ENCODE measurements at places on chromosomes 3 and 15.

DNA sequence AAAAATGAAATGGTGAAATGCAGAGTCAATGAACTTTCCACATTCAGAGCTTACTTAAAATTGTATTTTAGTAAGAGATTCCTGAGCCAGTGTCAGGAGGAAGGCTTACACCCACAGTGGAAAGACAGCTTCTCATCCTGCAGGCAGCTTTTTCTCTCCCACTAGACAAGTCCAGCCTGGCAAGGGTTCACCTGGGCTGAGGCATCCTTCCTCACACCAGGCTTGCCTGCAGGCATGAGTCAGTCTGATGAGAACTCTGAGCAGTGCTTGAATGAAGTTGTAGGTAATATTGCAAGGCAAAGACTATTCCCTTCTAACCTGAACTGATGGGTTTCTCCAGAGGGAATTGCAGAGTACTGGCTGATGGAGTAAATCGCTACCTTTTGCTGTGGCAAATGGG, 3.1 kb downstream of the CCR4 start:
- no peak for DNase-seq

- DNase-seq: no peak
These were observed 18.6 kb upstream of the ZBTB20 start for GRCh38 chr3:115165701-115166100.

DNA sequence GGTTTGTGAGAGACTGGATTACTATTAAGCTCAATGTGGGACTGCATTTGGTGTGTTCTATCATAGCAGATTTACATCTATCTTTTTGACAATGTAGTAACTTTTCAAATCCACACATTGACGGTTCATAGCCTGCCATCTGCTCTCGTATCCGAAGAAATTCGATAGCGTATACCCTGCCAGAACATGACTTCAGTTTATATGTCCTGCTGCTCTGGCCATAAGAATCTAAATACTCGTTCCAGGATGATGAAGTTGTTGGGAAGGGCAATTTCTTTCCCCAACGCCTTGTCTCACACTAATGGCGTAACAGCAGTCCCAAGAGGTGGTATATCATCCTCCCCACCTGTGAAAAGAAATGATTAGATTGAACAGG, 180.0 kb downstream of the LSAMP start:
- peak; percentile 79 for DNase-seq

GRCh38 chr3:49805897-49806701, 3.0 kb downstream of the INKA1 start:
- peak; percentile 96 for DNase-seq

DNA sequence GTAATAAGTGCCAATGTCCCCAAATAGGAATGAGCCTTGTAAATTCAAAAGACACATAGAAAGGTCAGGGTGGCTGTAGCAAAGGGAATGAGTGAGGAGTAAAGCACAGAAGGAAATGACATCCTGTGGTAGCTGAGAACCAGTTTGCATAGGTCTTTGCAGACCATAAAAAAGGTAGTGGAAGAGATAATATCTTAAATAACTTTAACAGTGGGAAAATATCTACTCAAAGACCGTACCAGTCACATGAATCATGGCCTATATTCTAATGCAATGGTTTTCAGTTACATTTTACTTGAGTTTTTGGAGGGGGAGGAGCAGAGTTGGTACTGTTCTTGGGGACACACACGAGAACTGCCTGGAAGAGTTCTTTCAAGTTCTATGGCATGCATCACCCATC, 297.3 kb upstream of the ADAMTS9 start:
- no peak for DNase-seq

GRCh38 chr3:58351920-58352319, 19.2 kb downstream of the PXK start:
- DNase-seq: no peak

- DNase-seq: peak; percentile 23
These were observed 217.9 kb upstream of the MME start for GRCh38 chr3:154862265-154862664.

- no peak for DNase-seq
These were observed 174.0 kb downstream of the ERC2 start for GRCh38 chr3:56294286-56294685.

DNA sequence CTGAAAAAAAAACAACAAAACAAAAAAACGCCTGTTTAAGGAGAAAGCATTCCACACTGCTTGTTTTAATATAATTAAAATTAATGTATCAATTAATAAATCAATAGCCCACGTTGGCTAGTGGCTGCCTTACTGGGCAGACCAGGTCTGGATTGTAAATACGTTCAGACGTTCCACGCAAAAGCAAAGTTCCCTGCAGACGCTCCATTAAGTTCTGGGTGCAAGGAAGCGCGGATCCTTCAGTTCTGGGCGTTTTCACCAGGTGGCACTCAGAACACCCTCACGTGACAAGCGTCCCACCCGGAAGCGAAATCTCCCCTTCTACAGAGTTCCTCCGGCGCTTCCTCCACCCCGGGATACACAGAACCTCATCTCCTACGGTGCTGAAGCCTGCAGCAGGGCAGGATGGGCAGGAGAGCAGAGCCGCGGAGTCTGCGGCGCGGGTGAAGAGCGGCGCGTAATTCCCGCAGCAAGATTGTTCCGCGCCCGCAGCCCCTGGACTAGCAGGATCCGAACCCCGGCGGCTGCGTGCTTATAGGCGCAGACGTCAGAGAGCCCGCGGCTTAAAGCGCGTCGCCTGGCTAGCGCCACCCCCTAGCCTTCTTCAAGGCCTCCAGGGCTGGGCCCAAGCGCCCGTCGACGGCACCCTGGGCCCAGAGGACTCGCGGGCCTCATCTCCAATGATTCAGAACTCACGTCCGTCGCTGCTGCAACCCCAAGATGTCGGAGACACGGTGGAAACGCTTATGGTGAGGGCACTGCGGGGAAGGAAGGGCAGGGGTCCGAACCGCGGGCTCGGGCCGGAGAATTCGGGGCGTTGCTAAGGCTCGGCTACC, at the start of gene SLC25A38:
SLC25A38 (plus strand) TSS at position 326 of the 836 bp plus-strand sequence; CDS start at position 681, 355 bp downstream.
- peak; percentile 90 for DNase-seq

DNA sequence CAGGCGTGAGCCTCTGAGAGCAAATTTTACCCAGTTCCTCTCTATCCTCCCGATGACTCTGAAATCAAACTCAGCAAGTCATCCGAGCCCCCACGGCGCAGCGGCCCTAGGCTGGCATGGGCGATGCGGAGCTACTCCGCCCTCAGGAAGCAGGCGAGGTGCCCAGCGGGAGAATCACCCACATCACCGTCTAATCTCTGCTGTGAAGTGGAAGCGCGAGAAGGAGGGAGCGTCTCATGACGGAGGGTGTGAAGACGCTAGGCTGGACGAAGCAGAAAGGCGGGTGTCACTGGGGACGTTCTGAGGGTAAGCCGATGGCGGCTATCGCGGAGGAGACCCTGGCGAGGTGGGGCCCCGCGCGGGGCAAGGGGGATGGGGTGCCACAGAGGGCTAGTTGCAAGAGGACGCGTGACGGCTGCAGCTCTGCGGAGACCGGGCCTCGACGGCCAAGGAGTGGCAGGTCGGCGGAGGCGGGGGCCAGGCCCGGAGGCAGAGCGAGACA, 9.1 kb upstream of the GNAI2 start:
- DNase-seq: peak; percentile 72

DNA sequence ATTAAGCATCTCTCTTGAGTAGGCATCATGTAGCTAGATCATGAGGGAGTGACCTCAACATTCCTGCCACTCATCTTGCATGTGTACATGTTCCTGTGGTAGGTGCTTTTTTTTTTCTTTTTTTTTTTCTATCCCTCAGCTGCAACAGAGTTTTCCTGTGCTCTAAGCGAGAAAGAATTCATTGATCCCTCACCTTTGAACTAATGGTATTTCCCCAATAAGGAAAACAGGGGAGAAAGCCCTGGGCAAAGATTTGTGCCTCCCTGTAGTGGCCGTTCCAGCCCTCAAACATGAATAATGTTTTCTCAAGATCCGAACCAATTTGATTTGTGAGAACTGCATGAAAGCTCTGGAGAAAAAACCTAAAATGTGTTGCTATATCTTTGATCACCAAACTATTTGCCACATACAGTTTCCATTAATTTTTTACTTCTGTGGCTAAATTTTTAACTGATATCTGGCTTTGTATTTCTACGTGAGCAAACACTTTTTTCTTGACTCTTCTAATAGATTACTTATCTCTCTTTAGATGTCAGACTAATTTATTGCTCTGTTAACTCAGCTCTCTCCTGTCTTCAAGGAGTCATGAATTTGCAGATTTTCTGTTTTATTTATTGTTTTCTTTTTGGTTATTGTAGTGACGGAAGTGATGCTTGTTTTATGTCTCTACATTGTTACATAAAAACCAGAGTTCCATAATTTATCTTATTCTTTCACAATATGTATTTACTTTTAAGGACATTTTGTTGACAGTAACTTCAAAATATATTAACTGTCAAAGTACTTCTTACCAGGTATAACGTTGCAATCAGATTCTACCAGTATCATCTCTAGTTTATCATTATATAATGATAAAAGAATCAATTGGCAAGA, 1396.5 kb downstream of the OTOL1 start:
- no peak for DNase-seq

- DNase-seq: no peak
These were observed 5.2 kb upstream of the RAD18 start for GRCh38 chr3:8968375-8968882.

DNA sequence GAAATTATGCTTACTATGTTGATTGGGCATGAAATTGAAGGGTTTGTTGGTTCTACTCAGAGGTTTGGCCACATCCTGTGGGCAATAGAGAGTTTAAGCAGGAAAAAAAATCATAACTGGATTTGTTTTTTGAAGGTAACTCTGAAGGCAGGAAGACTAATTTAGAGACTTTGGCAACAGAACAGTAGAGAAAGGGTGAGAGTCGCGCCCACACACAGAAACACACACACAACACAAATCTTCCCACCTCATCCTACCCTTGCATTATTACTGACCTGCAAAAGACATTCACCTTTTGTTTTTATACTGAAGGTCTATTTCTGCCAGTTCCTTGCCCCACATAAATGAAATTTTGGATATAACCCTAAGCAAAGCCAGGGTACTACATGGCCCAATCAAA, 270.6 kb downstream of the TBL1XR1 start:
- DNase-seq: no peak

- no peak for DNase-seq
These were observed 350.9 kb downstream of the SLC9A9 start for GRCh38 chr3:143497382-143497781.

- no peak for DNase-seq
These were observed 150.4 kb upstream of the SATB1 start for GRCh38 chr3:18575573-18575972.

DNA sequence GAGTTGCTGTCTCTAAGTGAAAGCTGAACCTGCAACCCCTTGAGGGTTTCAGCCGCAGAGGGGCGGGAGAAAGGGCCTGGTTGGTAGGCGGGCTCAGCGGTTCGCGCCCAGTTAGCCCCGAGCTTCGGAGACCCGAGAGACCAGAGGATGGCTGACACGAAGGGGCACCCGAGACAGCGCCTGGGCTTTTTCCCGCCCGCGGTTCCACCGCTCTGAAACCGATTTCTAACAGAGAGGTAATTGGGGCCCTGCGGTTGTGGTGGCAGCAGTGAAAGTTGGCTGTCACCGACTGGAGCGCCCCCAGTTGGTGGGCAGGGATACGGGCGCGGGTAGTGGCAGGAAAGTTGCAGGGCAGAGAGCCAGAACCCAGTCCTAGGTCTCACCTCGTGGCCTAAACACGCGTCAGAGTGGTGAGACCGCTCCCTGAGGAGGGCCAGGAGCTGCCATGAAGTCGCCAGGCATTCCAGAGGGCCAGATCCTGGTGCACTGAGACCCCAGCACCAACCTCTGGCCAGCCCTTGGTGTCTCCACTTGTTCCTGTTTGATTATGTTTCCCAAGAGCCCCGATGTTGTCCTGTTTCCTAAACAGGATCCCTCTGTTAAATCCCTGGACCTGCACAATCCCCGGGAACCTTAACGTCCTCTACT, 625 bp upstream of the ELL3 start:
- DNase-seq: no peak

DNA sequence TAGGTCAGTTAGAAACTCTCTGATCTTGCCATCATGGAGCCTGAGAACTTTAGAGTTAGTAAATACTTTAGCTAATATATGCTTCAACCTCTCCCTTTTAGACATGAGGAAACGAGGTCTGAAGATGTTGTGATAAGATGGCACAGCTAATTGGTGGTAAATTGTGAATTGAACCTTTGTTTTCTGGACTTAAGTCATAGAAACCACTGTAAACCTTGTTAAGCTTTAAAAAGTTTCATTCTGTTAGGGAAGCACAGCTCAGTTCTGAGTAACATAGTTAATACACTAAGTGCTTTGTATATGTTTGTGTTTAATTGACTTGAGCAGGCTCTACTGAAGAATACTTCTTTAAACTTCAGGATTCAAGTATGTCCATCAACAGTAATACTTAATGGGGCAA, 108.6 kb downstream of the AKAP13 start:
- no peak for DNase-seq

- no peak for DNase-seq
These were observed 50.2 kb upstream of the CCR4 start for GRCh38 chr3:32901005-32901932.

- DNase-seq: no peak
These were observed 74.4 kb downstream of the ATP1B3 start for GRCh38 chr3:141950572-141951493.

DNA sequence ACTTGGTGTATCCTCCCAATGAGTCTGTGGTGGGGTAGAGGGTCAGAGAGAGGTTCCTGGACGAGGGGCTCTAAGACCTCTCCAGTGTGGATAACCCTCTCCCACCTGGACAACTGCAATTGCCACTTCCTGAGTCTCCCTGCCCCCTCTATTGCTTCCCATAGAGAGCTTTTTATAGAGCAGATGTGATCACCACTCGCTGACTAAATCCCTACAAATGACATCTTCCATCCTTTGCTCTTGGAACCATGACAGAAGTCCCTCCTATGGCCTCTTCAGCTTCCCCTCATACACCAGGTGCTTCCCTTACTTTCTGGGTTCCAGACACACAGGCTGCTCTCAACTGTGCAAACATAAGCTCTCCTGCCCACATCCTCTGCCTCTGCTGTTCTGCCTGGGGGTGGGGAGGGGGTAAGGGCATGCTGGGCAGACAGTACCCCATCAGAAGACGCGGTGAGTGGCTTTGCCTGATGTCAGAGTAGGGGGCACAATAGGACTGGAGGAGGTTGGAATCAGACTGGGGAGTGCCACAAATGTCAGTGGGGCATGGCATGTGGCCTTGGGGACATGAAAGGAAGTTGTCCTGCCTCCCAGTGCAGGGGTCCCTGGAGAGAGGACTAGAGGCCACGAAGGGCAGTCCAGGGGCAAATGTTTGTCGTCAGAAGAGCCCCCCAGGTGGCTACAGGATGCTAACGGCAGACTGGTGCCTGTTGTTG, 15.2 kb downstream of the ITIH3 start:
- DNase-seq: no peak

Data from muscle of leg (tissue), 16 donors.